Smooth muscle cell of trachea (primary cell): ENCODE measurements at places on chromosomes 4 and X. TPM values are rescaled to one million over a fixed set of nuclear protein-coding genes. Genes with fewer than 3 reads are reported as not detected.

The OPN1MW2 gene
- total RNA-seq, result not detected in 2 replicates

The STOX2 gene
- 0.73 and 2.8 TPM in 2 replicates for total RNA-seq

The AIMP1 gene
- total RNA-seq, result 18.7 and 31.0 TPM in 2 replicates

The CXCL3 gene
- total RNA-seq, result 1.5 and 10.6 TPM in 2 replicates

The ADH1A gene
- not detected in 2 replicates for total RNA-seq

The RHOXF2B gene
- not detected in 2 replicates for total RNA-seq

The DAPP1 gene
- total RNA-seq, result not detected in 2 replicates

The UGT2B15 gene
- not detected in 2 replicates for total RNA-seq

The GAGE12G gene
- total RNA-seq, result not detected in 2 replicates

The DUX4 gene
- not detected in 2 replicates for total RNA-seq
